AG08396 (cell line): ENCODE measurements at places on chromosomes 2 and 18.

GRCh38 chr2:195648787-195649186, 8.2 kb upstream of the SLC39A10 start:
- DNase-seq = no peak

- DNase-seq = no peak
Observed at GRCh38 chr2:108414256-108414876, 34.6 kb upstream of the GCC2 start.

- no peak for DNase-seq
Observed at GRCh38 chr18:50460716-50461115, 85.9 kb downstream of the SKA1 start.

DNA sequence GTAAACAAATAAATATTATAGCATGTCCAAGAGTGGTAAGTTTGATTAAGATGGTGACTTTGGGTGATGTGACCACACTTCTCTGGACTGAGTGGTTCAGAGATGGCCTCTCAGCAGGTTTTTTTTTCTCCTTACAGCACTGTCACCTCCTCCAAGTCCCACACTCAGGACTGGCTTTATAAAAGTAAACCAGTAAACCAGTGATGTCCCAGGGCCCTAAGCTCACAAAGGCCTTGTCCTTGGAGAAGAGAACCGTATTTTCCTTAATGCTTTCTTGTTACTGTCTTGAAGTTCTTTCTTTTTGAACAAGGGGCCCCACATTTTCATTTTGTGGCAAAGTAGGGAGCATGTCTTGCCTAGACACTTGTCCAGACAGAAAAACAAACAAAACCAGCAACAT, 274.0 kb downstream of the MYCN start:
- no peak for DNase-seq

GRCh38 chr2:830419-831224, 120.0 kb upstream of the SNTG2 start:
- no peak for DNase-seq

DNA sequence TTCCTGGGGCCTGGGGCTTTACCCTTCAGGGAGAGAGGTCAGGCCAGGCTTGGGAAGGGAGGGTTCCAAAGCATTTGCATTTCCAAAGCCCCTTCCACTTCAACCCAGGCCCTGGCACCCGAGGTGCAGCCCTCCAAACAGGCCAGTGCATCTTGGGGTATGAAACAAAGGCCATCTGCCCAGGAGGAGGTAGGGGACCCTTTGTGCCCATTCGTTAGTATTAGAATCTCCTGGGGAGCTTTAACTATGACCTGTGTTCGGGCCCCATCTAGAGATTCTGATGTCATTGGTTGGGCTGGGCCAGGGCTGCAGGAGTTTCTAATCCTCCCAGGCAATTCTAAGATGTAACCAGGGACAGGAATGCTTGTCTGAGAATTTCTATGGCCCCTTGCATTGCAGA, 73.6 kb downstream of the CIB4 start:
- DNase-seq = no peak

DNA sequence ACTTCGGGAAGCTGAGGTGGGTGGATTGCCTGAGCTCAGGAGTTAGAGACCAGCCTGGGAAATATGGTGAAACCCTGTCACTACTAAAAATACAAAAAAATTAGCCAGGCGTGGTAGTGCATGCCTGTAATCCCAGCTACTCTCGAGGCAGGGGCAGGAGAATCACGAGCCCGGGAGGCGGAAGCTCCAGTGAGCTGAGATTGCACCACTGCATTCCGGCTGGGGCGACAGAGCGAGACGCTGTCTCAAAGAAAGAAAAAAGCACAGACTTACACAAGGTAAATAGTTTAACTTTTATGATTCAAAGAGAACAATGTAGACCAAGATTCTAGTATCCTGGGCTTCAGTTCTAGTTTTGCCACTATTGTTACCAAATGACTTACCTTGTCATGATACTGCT, 37.4 kb downstream of the NCKAP1 start:
- no peak for DNase-seq

DNA sequence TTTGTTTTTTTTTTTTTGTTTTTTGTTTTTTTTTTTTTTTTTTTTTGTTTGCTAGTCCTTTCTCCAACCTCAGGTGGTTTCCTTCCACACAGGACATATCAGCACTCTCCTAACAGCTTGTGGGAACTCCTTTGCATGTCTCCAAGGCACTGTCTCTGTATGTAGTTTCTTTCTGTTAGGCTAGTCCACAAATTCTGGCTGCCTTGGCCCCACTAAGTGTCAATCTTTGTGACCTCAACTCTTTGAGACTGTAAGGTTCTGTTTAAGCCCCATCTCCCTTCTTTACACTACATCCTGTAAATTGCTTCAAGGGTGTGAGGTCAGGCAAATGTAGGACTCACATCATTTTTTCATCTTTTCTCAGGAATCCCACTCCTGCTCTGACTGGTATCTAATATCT, 85.1 kb downstream of the NCOA1 start:
- no peak for DNase-seq

GRCh38 chr18:22346401-22346952, 71.2 kb downstream of the CTAGE1 start:
- peak; percentile 59 for DNase-seq

DNA sequence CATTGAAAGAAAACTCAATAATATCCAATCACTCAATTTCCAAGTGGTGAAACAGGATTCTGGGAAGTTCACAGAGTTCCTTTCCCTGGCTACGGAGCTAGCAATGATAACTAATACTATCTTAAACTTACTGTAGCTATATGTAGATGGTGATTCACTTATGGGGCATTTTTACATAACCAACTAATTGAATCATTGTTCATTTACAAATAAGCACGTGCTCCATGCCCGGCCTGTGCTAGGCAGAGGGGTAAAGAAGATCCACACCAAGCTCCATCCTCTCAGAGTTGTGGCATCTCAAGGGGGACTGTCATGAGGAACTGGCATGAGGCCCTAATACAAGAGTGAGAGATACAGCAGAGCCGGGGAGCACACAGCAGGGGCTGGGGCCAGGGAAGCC, 176.3 kb downstream of the ANKRD30B start:
- DNase-seq = no peak

- no peak for DNase-seq
Observed at GRCh38 chr2:240739797-240740196, 48.1 kb downstream of the AQP12A start.
